GM12891 (cell line): ENCODE measurements at places on chromosomes 7 and 10.

DNA sequence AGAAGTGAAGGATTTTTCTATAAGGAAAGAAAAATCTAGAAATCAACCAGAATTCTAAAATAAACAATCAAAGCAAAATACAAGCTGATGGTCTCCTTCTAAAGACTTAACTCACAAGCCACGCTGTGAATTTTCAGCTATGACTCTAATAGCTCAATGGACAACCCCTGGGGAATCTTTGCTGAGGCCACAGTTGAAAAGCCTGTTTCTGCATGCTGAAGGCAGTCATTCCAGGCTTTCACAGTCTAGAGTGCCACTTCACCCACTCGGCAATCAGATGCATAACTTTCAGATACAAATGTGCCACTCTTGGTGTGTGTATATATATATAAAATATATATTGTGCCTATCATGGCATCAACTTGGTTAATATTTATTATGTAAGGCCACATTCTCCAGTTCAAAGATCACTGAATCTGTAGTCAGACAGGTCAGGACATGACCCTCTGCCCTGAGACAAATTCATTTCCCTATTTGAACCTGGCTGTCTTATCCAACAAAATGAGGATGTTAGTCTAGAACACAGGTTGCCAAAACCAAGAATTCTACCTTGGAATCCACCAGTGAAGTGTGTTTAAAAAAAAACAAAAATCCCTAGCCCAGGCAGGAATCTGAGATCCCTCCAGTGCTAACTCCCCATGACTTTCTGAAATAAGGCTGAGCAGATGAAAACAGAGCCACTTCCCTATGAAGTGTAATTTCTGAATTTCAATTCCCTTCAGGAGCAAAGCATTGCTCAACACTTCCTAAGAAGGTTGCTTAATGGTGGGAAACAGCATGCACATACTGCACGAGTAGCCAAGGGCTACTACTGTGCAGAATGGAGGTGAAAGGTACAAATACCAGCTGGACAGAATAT lies 9.9 kb downstream of the LIPA start:
- no peak for DNase-seq

DNA sequence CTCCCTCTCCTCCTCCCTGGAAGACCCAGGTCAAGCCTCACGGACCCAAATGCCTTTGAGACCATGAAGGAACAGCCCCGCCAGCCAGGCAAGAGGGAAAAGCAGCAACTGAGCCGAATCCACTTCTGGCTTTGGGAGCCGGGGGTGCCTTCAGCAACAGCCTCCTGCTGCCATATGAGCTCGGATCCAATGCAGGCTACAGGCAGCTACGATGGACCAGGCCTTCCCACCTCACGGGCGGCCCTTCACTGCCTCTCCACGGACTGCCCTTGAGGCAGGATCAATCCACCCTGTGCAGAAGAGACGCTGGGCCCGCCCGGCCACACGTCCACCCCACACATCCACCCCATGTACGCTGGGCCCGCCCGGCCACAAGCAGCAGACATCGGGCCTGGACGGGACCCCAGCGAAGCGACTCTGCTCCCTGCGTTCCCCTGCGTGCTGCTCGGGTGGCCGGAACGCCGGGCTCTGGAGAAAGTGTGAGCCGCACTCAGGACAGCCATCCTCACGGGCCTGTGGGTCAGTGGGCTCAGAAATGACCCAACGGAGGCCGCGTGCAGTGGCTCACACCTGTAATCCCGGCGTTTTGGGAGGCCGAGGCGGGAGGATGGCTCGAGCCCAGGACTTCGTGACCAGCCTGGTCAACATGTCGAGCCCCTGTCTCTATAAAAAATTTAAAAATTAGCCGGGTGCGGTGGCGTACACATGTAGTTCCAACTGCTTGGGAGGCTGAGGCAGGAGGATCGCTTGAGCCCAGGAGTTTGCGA lies 82.0 kb downstream of the FOXL3 start:
- DNase-seq = no peak

DNA sequence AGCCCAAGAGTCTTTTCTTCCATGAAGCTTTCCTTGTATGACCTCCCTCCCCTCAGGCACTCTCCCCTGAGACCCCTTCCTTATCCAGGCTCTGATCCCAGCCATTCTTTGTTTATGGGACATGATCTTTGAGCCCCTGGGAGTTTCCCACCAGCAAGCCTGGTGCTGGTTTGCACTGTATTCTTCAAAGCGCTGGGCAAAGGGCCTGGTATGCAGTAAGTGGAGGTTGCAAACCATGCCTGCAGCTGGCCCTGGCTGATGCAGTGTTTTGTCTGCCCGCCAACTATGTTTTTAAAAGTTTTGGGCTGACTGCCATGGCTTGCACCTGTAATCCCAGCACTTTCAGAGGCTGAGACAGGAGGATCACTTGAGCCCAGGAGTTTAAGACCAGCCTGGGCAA lies 6.8 kb upstream of the NODAL start:
- no peak for DNase-seq

DNA sequence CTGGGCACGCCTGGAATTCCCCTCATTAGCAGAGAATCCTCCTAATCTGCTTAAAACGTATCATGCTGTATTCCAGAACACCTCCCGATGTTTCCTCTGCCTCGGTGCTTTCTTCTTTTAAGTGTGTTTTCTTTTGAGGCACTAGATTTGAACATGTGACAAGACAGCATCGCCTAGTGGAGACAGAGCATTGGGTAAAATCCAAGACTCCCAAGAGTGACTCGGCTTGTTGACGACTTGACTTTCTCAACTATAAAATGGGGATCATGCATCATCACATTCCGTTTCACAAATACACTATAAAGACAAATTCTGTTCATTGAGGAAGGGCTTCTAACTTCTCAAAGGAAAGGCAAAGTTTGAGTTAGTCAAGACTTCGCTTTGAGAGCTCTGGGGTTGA lies 105.6 kb upstream of the RNF32 start:
- DNase-seq = no peak

- no peak for DNase-seq
Observed at GRCh38 chr10:118101501-118101900, 54.8 kb upstream of the RAB11FIP2 start.

GRCh38 chr7:99525713-99526440 lies 21.4 kb downstream of the ZKSCAN5 start:
- DNase-seq = no peak

DNA sequence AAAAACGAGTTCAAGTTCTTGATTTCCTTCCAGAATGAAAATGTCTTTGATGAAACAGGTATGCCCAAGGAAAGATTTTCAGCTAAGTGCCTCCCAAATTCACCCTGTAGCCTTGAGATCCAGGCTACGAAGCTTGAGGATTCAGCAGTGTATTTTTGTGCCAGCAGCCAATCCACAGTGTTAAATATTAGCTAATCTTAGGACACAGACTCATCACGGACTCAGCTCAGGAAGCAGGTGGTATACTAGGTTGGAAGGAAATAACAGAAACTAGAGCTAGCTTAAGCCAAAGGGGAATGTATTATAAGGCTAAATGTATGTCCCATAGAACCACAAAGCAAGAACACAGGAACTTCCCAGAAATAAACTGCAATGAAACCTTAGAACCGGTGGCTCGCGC lies 151.0 kb upstream of the PRSS1 start:
- no peak for DNase-seq

- no peak for DNase-seq
Observed at GRCh38 chr7:4266270-4267040, 415.6 kb upstream of the FOXK1 start.

DNA sequence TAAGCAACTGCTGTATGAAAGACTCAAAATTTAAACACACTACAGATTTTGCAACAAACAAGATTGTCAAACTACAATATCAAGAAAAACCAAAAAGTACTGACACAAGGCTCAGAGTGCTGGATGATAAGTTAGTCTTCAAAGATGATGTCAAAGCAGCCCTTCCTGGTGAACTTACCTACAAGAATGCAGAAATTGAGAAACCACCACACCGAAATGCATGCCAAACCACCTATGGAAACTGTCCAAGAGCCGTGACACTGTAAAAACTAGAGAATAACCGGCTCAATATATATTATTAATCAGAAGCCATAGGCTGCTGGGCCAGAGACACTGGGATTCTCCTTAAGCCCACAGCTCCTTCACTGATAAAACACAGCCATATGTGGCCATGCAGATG lies 25.3 kb downstream of the DENND11 start:
- no peak for DNase-seq

DNA sequence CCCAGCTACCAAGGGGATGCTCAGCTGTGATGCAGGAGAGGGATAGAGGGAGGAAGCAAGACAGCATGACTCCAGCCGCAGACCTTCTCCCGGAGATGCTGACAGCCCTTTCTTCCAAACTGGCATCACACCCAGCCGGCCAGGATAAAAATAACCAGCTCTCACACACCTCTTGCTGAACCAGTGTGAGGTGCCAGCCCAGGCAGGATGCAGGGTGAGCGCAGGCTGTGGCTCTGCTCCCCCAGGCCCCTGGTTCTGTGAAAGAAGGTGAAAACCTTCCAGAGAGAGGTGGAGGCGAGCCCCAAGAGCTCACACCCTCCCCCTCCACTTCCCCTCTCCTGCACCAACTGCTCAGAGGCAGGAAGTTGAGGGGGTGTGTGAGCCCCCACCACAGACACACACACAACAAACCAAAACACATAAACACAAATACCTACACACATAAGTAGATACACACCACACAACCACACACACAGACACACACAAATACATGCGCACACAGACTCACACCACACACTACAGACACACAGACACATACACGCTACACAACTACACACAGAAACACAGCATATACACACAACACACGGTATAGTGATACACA lies 4.0 kb downstream of the GPR15LG start:
- no peak for DNase-seq

GRCh38 chr10:95536017-95536416 lies 25.2 kb downstream of the SORBS1 start:
- no peak for DNase-seq

DNA sequence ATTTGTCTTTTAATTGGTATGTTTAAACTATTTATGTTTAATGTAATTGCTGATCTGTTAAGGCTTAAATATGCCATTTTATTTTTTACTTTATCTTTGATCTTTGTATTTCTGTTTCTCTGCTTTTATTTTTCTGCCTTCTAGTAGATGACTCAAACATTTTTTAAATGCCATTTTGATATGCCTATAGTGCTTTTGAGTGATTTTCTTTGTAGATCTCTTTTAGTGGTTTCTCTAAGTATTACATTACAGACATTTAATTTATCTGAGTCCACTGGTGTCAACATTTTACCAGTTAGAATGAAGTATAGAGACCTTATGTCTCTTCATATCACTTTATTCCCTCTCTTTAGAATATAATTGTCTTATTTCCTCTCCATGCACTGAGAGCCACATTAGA lies 32.7 kb downstream of the IL6 start:
- DNase-seq = no peak

DNA sequence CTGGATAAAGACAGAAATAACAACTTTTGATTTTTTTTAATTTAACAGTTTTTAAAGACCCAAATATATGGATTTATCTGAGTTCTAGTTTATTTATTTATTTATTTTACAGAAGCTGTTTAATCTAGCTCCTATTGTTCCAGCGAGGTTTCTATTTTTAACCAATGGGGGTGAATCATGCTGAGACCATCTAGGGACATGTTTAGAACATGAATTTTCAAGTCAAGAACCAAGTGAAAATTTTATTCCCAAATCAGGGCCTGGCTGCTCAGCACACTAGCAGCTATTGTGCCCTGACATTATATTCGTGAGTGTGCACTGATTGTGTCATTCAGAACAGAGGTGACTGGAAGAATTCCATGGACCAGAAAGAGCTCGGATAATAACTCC lies 24.6 kb upstream of the MPP7 start:
- DNase-seq = no peak

GRCh38 chr7:135508883-135509588 lies 866 bp downstream of the CNOT4 start:
- DNase-seq = no peak

DNA sequence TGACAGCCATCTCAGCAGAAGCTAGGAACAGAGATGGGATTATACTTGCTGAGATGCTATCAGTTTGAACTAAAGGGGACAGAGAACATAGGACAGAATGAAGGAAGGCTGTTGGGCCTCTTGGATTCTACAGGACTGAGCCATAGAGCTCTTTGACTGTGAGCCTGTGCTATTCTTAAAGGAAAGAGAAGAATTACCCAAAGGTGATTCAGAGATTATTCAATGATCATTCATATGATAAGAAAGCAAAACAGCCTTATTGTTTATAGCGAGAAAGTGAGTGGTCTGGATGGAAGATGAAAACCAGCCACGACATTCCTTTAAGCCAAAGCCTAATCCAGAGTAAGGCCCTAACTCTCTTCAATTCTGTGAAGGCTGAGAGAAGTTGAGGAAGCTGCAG lies 69.7 kb upstream of the NEUROD6 start:
- DNase-seq = no peak

DNA sequence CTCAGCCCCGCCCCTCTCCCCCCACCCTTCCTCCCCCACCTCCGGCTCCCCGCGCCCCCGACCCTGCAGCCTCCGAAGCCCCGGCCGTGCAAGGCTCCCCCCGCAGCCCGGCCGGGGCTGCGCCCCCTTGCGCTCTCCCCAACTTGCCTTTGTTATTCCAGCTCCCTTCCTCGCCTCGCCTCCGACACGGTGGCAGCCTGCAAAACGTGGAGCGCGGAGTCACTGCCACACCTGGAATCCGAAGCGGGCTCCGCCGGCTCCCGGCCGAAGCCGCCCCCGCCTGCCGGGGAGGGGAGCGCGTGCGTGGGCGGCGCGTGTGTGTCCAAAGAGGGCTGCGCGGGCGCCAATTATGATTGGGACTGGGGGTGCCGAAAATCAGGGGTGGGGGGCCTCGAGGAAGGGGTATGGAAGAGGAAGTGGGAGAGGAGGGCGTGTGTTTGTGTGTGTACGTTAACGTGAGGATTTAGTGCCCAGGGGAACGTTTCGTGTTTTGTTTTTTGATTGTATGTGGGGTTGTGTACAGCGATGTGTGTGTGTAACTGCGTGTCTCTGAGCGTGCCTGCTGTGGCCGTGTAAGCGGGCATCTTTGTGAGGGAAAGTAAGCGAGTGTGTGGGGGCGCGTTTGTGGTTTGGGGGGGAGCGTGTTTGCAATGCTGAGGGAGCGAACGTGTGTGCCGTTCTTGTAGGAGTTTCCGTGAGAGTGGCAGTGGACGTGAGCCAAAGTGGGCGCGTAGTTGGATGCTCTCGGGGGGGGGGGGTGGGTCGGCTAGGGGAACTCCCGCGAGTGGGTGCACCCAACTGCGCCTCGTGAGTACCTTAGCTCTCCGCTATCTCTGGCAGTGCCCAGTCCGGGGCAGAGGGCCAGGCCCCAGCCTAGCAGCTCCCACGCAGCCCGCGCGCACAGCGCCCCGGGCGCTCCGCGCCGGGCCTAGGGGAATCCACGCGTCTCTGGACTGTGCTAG lies 1.2 kb upstream of the ZMIZ1 start:
- DNase-seq = peak; percentile 88
